ENCODE measurements at places on chromosomes 4 and X. TPM values are rescaled to one million over a fixed set of nuclear protein-coding genes. Genes with fewer than 3 reads are reported as not detected.

DNA sequence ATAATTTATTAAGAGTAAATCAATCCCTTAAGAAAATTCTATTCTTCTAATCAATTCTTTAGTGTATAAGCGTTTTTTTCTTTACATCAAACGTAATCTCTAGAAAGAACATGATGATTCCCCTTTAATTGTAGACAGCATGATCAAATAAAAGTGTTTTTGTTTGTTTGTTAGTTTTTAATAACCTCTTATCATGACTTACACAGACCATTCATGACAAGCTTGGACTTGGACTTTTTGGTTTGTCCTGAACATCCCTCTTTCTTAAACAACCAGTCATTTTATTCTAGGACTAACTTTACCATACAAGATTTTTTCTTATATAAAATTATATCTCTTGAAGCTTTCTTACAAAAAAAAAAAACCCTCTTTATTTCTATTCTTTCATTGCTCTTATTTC is 344.6 kb upstream of the SPOCK3 start:
- no peak for DNase-seq

GRCh38 chr4:666436-666810 is 7.7 kb downstream of the ATP5ME start:
- DNase-seq: no peak

GRCh38 chr4:91116861-91117260 is 989.7 kb downstream of the CCSER1 start:
- no peak for DNase-seq

- DNase-seq: no peak
These were observed 11.3 kb downstream of the CETN2 start for GRCh38 chrX:152819266-152819665.

RTL9 gene
- not detected for total RNA-seq

DNA sequence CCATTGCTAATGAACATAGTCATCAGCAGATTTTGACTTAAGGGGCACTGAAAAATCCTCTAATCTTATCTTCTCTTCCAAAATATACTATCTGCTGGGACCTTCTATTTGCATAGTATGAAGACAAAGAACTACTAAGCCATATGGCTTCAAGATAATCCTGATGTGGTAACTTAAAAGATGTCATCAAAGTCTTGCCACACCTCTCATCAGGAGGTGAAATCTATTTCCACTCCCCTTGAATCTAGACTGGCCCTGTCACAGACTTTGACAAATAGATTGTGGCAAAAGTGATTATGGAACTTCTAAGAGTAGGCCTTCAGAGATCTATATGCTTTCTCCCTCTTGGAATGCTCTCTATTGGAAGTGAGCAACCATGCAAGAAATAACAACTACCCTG is 27.3 kb upstream of the TET2 start:
- DNase-seq: no peak

SPATA4 gene
- total RNA-seq: not detected

- no peak for DNase-seq
These were observed 3.3 kb upstream of the PORCN start for GRCh38 chrX:48505481-48505880.

H2AZ1 gene
- 564 TPM for total RNA-seq

DNA sequence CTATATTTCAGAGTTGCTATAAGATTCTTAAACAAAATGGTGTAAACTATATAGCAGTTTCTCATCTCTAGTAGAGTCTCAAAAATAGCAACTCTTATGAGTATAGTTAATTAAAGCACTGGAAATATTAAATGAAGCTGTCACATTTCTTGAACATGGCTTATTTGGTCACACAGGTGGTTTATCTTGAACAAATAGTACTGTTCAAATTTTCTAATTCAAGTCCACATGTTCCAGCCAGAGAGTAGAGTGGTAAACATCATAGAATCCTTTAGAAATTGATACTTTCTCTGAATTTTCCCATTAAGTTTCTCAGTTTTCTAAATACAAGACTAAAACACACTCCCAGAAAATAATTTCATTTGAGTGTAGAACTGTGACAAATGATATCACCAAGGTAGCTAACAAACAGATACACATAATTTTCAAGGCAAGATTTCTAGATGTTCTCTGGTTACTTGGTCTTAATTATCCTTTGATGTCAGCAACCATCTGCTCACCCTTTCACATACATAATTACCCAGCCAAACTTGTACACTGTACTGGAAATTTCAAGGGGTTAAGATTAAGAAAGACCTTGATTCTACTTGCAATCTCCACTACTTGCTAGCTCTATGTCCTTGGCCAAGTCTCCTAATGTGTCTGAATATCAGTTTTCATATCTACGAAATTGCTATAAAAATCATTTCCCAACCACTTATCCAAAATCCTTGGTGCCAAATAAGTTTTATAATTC is 24.3 kb upstream of the PAK3 start:
- no peak for DNase-seq

Data from colonic mucosa (tissue), 4 donors.